H1 (cell line): ENCODE measurements at places on chromosomes 13 and 19. TPM values are rescaled to one million over a fixed set of nuclear protein-coding genes. Genes with fewer than 3 reads are reported as not detected.

Gene UBE2L5
- total RNA-seq: 0.21 TPM in 1 of 2 replicates, not detected in the other

Gene SLITRK5
- 0.90 and 1.1 TPM in 2 replicates for total RNA-seq

Gene SYCN
- not detected in 2 replicates for total RNA-seq

DNA sequence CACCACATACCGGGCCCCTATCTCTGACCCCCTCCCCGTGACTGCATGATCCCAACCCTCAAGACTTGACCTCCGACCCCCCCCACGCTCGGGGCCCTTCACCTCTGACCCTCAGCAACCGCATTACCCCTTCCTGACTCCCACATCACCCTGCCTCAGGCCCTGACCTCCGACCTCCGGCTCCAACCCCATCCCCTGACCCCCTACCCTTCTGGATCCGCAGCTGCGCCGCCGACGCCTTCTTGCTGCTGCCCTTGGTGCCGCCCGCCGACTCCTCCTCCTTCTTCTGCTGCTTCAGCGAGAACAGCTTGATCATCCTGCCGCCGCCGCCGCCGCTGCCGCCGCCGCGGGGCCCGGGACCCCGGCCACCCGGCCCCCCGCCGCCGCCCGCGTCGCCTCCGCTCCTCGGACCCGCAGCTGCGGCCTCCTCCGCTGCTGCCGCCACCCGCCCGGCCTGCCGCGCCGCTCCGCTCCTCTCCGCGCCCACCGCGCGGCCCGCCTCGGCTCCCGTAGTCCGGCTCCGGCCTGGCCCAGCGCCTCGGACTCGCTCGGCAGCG lies at the start of gene UBE2M:
Gene UBE2M (minus strand): TSS at position 546 of the 557 bp plus-strand sequence. CDS start 230 bp downstream, at position 316.
- peaks cover 15% of the 10 kb centered on the region for H3K36me3 ChIP-seq
- DNase-seq: no peak
- peak within 1 kb of the TSS; percentile 98 for H3K27ac ChIP-seq
- peak within 1 kb of the TSS; percentile 76 for H3K4me3 ChIP-seq
- peaks cover 24% of the 10 kb centered on the region for H3K4me1 ChIP-seq

DNA sequence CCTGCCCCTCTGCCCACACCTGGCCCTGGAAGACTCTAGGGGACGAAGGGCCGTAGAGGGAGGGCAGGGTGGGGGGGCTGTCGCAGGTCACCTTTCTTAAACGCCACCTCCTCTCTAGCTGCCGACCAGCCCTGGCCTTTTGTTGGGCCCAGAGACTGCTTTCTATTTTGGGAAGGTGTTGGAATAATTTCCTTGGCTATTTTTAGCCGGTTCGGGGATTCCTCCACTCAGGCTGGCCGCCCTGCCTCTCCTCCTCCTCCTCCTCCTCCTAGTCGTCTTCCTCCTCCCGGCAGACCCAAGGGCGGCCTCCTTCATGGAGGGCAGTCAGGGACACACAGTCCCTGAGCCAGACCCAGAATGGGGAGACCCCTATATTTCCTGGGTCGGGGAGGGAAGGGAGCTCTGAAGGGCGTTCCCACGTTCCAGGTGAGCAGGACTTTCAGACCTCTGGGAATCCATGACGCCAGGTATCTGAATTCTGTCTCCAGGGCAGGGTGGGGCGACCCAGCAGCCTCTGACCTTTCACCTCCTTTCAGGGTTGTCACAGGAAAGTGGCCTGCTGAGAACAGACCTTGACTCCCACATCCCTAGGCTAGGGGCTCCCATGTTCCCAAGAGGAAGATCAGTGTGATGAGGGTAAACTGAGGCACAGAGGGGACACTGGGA lies 19.9 kb downstream of the GADD45B start:
- H3K4me3 ChIP-seq: no peak overlapping the region
- H3K27me3 ChIP-seq: peaks cover 24% of the 10 kb centered on the region
- peaks cover 18% of the 10 kb centered on the region; the same call in 1 of the 2 replicates for H3K4me1 ChIP-seq
- no peaks in the 10 kb centered on the region for H3K36me3 ChIP-seq
- DNase-seq: no peak

DNA sequence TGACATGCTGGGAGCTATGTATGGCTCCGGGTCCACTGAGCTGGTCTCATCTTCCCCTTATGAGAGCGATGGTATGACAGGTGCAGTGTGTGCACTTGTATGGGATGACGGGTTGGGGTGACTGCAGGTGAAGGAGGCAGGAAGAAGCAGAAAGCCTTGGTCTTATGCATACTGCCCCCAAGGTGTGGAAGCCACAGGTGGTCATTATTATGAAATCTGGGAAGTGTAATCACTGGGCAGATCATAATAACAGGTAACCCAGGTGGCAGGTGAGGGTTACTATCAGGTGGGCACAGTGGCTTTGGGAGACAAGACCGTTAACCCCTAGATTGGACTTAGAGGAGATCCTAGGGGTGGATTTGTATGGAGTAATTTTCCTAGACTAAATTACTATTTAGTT lies 118.0 kb downstream of the RFC3 start:
- no peaks in the 10 kb centered on the region for H3K27me3 ChIP-seq
- H3K36me3 ChIP-seq: peaks cover 5% of the 10 kb centered on the region; the same call in 1 of the 2 replicates
- H3K4me3 ChIP-seq: no peak overlapping the region
- DNase-seq: no peak
- H3K4me1 ChIP-seq: peaks cover 4% of the 10 kb centered on the region

- H3K4me1 ChIP-seq: no peaks in the 10 kb centered on the region
- no peaks in the 10 kb centered on the region for H3K27me3 ChIP-seq
- no peaks in the 10 kb centered on the region for H3K36me3 ChIP-seq
- DNase-seq: peak; percentile 62
- no peak overlapping the region for H3K27ac ChIP-seq
Observed at GRCh38 chr19:30085394-30085793, 143.4 kb downstream of the URI1 start.

GRCh38 chr13:77817521-77817920 lies 101.1 kb downstream of the EDNRB start:
- H3K36me3 ChIP-seq: no peaks in the 10 kb centered on the region
- no peaks in the 10 kb centered on the region for H3K27me3 ChIP-seq
- H3K4me3 ChIP-seq: no peak overlapping the region
- no peak overlapping the region for H3K27ac ChIP-seq

DNA sequence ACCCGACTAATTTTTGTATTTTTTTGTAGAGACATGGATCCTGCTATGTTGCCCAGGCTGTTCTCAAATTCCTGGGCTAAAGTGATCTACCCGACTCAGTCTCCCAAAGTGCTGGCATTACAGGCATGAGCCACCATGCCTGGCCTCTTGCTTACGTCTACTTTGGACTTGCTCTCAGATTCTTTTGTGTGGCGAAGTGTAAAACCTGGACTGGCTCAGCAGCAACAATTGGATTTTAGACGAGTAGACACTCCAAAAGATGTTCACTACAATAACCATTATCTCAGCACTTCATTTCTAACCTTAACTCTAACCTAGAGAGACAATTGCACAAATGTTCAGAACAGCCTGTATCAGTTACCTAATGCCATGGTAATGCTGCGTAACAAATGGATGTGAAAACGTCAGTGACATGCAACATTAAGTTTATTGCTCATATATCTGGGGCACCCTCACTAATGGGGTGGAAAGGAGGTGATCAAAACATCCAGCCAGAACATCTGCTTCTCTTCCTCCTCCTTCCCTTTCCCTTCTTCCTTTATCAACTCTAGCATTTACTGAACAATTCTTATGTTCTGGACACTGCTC lies 124.9 kb upstream of the MRI1 start:
- H3K27ac ChIP-seq: no peak overlapping the region
- H3K27me3 ChIP-seq: no peaks in the 10 kb centered on the region
- no peaks in the 10 kb centered on the region for H3K4me1 ChIP-seq
- H3K4me3 ChIP-seq: no peak overlapping the region
- no peaks in the 10 kb centered on the region for H3K36me3 ChIP-seq
- no peak for DNase-seq

- no peaks in the 10 kb centered on the region for H3K4me1 ChIP-seq
- no peak overlapping the region for H3K27ac ChIP-seq
- no peak overlapping the region for H3K4me3 ChIP-seq
- H3K27me3 ChIP-seq: no peaks in the 10 kb centered on the region
- no peaks in the 10 kb centered on the region for H3K36me3 ChIP-seq
Observed at GRCh38 chr13:105847527-105848291, 687.8 kb downstream of the EFNB2 start.

- H3K27me3 ChIP-seq: no peaks in the 10 kb centered on the region
- DNase-seq: no peak
- H3K36me3 ChIP-seq: peaks cover 37% of the 10 kb centered on the region; the same call in 1 of the 2 replicates
- no peak overlapping the region for H3K27ac ChIP-seq
- no peaks in the 10 kb centered on the region for H3K4me1 ChIP-seq
Observed at GRCh38 chr19:49837425-49837824, 13.5 kb upstream of the PTOV1 start.

GRCh38 chr13:39422845-39423565 lies 180.0 kb downstream of the LHFPL6 start:
- no peaks in the 10 kb centered on the region for H3K27me3 ChIP-seq
- DNase-seq: no peak
- no peaks in the 10 kb centered on the region for H3K36me3 ChIP-seq
- H3K4me1 ChIP-seq: peaks cover 8% of the 10 kb centered on the region

- no peak for DNase-seq
- H3K27me3 ChIP-seq: no peaks in the 10 kb centered on the region
- H3K27ac ChIP-seq: no peak overlapping the region
- no peak overlapping the region for H3K4me3 ChIP-seq
- no peaks in the 10 kb centered on the region for H3K36me3 ChIP-seq
Observed at GRCh38 chr13:41588899-41589298, 131.5 kb downstream of the RGCC start.

- no peak for DNase-seq
- no peak overlapping the region for H3K4me3 ChIP-seq
- H3K36me3 ChIP-seq: no peaks in the 10 kb centered on the region
- no peak overlapping the region for H3K27ac ChIP-seq
- H3K27me3 ChIP-seq: no peaks in the 10 kb centered on the region
Observed at GRCh38 chr13:110528911-110529310, 32.6 kb downstream of the RAB20 start.

- H3K4me1 ChIP-seq: no peaks in the 10 kb centered on the region
- no peaks in the 10 kb centered on the region for H3K36me3 ChIP-seq
- H3K4me3 ChIP-seq: no peak overlapping the region
- no peaks in the 10 kb centered on the region for H3K27me3 ChIP-seq
- no peak overlapping the region for H3K27ac ChIP-seq
Observed at GRCh38 chr13:90952326-90952725, 395.2 kb upstream of the MIR17HG start.

DNA sequence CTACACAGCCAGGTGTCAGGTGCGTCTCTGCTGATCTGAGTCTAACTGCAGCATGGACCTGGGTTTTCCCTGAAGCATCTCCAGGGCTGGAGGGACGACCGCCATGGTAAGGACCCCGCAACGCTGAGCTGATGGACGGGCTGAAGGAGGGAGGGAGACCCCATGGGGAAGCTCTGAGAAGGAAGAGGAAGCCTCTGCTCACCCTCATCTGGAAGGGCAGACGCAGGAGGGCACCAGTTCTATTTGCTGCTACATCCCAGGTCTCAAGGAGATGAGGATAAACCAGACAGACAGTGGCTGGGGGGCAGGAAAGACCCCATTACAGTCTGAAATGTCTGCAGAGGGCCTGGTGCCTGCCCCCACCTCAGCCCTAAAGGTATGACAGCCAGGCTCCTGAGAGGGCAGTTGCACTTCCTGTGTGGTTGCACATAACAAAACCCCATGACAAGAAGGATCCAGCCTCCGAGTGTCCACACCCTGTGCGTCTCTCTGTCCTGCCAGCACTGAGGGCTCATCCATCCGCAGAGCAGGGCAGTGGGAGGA lies at the start of gene LILRA2:
Gene LILRA2 (plus strand): TSS at position 461 of the 543 bp plus-strand sequence. CDS start 89 bp downstream, outside the sequence.
- DNase-seq: no peak
- H3K36me3 ChIP-seq: no peaks in the 10 kb centered on the region
- no peaks in the 10 kb centered on the region for H3K4me1 ChIP-seq
- H3K27me3 ChIP-seq: no peaks in the 10 kb centered on the region

GRCh38 chr13:44271915-44272341 lies 101.7 kb upstream of the SERP2 start:
- no peaks in the 10 kb centered on the region for H3K36me3 ChIP-seq
- H3K4me1 ChIP-seq: no peaks in the 10 kb centered on the region
- no peaks in the 10 kb centered on the region for H3K27me3 ChIP-seq
- H3K27ac ChIP-seq: no peak overlapping the region
- no peak for DNase-seq
